ENCODE measurements at places on chromosomes 4 and X.

GRCh38 chr4:6229671-6230501, 29.5 kb upstream of the JAKMIP1 start:
- no peak for DNase-seq

GRCh38 chrX:118506805-118507480, 11.3 kb downstream of the DOCK11 start:
- no peak for DNase-seq

- DNase-seq = no peak
Measured at GRCh38 chrX:108439426-108439942, at the start of gene COL4A5. Gene COL4A5, plus strand, starts transcription at chrX:108439838. Its CDS starts 288 bp downstream, at chrX:108440126.

GRCh38 chrX:110734894-110735541, 60.6 kb downstream of the CHRDL1 start:
- no peak for DNase-seq

GRCh38 chrX:14670819-14671218, 141.5 kb downstream of the GLRA2 start:
- no peak for DNase-seq

DNA sequence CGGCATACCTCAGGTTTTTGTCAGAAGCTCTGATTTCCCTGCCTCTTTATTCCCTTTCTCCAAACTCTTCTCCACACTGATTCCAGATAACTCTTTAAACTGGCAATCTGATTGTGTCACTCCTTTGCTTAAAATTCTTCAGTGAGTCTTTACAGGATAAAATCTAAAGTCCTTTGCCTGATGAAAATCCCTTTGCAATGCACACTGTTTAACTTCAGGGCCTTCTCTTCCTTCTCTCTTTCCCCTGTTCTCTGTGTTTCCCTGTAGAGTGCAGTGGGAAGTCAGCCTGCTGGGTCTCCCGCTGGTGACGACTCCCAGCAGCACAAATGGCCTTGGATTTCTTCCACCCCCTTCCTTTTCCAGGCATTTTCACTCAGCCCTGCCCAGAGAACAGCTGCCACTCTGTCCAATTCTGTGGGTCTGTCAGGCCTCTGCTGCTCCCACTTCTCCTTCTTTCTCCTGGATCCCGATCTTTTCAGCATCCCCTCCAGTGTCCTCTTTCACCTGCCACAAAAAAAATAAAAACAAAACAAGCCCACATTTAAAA, 189.9 kb upstream of the NWD2 start:
- no peak for DNase-seq

DNA sequence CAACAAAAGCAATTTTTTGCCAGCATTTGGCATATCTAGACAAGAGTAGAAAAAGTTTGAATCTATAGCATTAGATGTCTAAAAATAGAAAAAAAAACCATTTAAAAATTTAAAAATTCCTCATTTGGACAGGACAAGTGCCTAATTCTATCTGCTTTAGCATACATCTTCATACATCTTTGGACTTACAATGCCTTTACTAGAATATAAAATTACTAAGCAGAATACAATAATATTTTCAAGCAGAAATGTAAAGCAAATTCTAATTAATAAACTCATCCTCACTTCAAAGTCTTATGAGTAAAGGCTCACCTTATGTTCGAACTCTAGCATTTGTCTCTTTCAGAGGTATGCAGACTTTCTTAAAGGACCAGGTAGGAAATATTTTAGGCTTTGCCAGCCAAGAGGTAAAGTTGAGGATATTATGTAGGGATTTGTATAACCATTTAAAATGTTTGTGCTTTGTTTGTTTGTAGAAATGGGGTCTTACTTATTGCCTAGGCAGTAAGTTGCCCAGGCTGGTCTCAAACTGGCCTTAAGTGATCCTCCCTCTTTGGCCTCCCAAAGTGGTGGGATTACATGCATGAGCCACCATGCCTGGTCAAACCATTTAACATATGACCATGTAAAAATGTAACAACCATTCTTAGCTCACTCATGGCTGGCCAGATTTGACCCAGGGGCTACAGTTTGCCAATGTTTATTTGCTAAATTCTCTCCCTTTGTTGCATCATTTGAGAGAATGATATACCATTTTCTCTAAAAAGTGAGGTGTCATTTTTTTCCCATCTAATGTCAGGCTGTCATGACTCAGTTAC, 29.1 kb downstream of the UGDH start:
- DNase-seq = no peak

GRCh38 chr4:182238355-182238931, 4.8 kb upstream of the TENM3 start:
- no peak for DNase-seq

GRCh38 chrX:84475101-84475500, 27.2 kb downstream of the HDX start:
- DNase-seq = no peak

DNA sequence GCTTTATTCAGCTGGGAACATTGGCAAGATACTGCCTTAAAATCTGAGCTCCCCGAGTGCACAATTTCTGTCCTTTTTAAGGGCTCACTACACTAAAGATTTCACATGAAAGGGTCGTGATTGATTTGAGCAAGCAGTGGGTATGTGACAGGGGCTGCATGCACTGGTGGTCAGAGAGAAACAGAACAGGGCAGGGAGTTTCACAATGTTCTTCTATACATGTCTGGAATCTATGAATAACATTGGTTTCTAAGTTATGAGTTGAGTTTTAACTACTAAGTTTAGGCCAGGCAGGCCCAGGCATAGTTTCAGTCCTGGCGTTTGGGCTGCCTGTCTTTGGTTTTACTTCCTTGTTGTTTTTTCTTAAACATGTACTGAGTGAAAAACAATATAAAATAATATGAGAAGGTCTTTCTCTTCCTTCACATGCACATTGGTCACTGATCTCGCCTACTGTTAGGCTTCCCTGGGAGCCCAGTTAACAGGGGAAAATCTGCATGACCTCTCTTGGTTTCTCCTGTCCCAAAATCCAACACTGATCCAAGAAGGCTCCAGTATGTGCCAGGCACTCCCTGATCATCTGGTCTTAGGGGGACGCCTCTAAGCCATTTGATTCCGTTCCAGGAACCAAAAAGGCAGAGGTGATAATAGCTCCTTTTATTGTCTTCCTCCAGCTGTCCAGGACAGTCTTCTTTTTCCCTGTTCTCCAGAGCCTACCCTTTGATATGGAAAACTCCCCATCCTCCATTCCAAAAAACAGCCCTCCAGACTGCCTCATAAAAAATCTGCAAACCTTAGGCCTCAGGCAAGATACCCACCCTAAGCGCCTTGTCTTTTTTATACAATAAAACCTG, at the start of gene UGT2B17:
Gene UGT2B17 (minus strand): TSS at position 51 of the 854 bp plus-strand sequence. CDS start 7,838 bp downstream, outside the sequence.
- DNase-seq = no peak

DNA sequence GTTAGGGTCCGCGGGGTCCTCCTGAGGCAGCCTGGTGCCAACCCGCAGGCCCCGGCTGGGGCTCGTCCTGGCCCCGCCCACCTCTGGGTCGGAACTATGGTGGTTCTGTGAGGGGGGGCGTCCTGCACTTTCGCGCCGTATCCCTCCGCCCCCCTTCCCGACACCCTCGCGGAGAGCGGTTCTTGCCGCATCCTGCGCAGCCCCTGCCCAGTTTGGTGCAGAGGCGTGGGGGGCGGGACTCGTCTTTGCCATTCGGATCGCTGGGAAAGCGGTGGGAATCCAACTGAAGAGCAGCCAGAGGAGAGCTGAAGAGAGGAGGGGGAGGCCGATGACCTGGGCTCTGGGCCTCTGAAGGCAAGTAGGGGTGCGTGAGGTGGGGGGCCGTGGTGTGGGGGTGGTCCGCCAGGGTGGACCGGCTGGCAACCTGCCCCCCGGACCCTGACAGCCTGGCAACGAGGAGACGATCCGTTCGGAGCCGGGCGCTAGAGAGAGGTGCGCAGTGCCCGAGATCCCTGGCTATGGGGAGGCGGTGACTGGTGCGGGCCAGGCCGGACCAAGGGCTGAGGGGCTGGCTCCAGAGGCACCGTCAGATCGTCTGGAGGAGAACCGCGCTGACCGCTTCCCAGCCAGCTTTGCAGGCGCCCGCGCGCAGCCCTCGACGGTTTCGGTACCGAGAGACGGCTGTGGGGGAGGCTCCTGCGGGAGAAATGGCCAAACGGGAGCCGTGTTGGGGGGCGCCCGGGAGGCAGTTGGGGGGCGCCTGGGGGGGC, at the start of gene GPRASP1:
Gene GPRASP1 (plus strand): TSS at position 242 of the 770 bp plus-strand sequence. CDS start 2,431 bp downstream, outside the sequence.
- peak; percentile 24 for DNase-seq

DNA sequence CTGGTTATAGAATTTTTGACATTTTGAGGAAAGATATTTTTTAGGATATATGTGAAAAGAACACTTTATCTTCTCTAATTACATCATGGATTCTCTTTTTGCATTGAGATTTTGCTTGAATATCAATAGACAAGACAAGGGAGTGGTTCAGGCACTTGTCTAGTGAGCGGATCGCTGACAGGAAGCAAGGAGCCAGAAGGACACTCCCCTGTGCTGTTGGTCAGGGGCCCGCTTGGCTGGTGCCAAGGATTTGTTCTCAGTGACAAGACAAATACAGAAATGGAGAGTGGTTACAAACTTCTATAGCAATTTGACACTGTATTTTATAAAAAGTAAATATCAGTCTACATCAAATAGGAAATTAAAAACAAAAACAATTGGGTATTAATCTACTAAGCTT, 60.0 kb downstream of the SLC9B1 start:
- DNase-seq = no peak

DNA sequence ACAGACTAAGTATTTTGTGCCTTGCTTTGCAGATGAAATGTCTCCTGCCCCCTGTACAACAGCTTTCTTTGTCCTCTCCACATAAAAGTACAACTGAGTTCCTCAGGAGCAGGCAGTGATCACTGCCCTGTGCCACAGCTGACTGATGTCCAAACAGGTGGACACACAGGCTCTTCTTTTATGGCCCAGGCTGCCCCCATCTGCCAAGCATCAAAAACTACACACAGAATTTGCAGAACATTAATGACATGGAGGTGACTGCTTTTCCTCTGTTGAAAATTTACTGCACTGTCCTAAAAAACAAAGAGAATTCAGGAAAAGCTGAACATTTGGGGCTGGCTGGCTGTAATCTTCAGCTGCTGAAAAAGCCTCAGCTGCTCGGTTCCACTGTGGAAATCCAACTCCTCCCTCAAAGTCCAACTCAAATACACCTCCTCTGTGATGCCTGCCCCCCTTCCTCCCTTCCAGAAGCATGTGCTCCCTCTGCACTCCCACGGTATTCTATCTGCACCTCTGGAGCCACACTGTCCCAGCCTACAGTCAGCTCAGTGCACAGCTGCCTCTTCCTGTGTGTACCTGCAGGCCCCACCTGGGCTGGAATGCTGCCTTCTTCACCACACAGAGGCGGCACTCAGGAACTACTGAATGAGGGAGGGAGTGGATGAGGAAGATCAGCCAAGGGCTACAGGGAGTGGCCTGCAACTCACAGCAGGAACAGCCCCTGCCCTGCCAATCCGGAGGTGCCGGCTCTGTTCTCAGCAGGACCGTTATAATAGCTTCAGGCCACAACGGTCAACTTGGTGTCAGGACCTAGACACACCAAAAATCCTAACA, 10.3 kb downstream of the AFAP1 start:
- DNase-seq = no peak

DNA sequence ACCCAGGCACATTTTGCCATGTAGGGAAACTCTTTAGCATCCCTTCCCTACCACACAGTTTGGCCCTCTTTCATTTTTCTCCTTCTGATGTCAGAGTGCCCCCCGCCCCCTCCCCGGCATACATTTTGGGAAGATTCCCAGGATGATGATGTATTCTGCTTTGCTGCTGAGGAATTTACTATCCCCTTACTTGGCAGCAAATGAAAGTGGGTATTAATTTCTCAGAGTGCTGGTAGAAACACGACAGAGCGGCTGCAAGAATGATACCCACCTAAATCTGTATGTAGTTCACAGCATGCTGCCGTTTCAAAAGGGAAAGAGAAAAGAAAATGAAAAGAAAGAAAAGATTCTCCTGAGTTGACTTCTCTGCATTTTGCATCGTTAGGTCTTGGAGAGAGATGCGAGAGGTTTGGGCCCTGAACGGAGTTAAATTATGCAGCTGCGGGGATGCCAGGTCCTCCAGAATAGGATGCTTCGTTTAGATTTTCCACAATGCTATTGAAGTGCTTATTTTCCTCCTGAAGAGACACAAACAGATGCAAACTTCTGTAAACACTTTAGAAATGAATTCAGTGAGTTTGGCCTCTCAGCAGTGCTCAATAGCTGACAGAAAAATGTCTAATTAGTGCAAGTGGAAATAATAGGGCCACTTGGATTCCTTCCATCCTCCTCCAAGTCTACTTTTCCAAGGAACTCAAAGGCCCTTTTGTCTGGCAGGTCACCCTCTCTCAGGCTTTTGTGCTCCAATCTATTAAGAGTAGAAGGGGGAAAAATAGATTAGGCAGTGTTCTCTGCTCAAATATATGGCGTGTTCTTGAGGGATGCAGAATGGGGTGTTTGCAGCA, 106.2 kb downstream of the ALPK1 start:
- no peak for DNase-seq

GRCh38 chr4:47120783-47121182, 89.4 kb downstream of the GABRB1 start:
- no peak for DNase-seq

DNA sequence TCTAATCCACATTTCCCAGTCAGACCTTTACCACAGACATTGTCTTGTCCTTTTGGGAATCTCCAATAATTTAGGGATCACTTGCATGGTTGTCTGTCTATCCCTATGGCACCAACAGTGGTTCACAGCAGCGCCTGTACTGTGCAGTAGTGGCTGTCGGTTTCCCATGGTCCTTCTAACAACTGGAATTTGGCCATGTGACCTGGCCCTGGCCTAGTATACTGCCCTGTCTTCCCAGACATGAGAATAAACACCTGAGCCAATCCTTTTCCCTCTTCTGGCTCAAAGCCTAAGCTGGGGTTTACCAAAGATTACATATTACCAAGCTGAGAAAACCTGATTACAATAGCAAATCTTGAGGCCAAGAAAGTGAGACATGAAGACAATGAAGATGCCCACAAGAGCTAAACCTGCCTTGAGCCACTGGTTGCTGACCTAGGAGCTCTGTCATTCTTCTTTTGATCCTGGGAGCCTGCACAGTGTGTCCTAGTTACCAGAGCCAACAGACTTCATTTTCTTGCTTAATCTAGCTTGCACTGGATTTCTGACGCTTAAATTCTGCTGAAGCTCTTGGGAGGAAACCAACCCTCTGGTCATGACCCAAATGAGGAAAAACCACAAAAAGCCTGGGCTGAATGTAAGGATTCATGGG, 92.1 kb downstream of the SCD5 start:
- no peak for DNase-seq

GRCh38 chr4:25592736-25593135, 62.9 kb upstream of the SLC34A2 start:
- DNase-seq = no peak

GRCh38 chr4:128477540-128477939, 189.9 kb upstream of the PGRMC2 start:
- DNase-seq = no peak

- DNase-seq = no peak
Measured at GRCh38 chr4:78293348-78293747, 236.2 kb downstream of the FRAS1 start.

DNA sequence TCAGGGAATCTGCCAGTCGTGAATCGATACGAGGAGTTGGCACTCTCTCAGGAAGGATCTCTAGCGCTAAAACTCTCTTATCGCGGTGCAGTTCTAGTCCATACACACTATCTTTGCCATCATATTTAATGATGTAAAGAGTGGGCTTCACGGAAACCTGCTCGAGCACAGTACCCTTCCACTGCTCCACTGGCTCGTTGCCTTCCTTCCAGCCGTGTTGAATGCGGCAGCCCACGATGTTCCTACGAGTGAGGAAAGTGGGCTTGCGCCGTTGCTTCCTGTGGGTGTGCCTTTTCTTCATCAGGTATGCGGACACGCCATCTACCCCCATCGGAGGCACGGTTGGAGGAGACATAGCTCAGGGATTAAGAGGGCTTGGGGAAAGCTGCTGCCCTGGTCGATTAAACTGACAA, 661 bp downstream of the SPIN4 start:
- no peak for DNase-seq

GRCh38 chrX:133985164-133985966, at the start of gene GPC3:
Gene GPC3, minus strand, starts transcription at chrX:133985594.
- DNase-seq = no peak

All from activated CD8-positive, alpha-beta memory T cell treated with anti-CD3 and anti-CD28 coated beads for 1 hour (primary cell).